ENCODE measurements at places on chromosomes 6 and 20.

- DNase-seq = no peak
Observed at GRCh38 chr20:42336576-42336975, 718.4 kb upstream of the CHD6 start.

GRCh38 chr6:143229400-143229799 is 168.7 kb downstream of the AIG1 start:
- no peak for DNase-seq

- no peak for DNase-seq
Observed at GRCh38 chr6:126048635-126049034, 62.3 kb downstream of the TRMT11 start.

DNA sequence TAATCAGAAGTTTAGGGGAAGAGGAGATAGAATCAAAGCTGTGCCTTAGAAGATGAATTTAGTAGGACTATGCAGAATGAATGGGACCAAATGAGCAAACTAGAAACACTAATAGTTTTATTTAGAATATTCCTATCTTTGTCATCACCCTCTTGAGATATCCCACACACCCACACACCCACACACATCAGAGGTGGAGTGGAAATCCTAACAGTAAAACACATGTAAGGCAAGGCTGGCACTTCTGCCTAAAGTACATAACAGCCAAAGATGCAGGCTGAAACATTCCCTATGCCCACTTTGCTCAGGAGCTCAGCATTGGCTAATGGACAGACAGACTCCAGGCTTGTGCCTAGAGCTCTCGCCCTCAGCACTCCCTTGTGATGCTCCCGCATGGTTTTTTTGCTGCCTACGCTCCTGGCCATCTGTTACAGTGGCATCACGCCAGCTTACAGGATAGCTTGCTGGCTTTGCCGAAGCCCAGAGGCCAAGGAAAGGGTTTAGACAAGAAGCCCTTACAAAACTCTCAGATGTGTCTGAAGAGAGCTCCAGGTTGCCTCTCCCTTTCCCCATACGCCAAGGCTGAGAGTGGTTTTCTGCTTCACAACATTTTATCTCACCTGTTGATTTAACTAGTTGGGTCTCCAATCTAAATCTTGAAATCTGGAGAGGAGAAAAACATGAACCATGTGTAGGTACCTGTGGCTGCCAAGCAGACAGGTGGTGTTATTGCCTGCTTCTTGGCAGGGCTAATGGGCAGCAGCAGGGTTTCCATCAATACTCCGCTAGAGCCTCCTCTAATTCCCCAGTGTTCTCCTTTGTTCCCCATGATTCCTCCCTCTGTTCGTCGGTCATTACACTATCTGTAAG is 282.6 kb upstream of the ID4 start:
- no peak for DNase-seq

GRCh38 chr20:33825340-33826269 is 14.5 kb downstream of the CHMP4B start:
- no peak for DNase-seq

GRCh38 chr6:55260181-55260580 is 67.1 kb upstream of the GFRAL start:
- no peak for DNase-seq

DNA sequence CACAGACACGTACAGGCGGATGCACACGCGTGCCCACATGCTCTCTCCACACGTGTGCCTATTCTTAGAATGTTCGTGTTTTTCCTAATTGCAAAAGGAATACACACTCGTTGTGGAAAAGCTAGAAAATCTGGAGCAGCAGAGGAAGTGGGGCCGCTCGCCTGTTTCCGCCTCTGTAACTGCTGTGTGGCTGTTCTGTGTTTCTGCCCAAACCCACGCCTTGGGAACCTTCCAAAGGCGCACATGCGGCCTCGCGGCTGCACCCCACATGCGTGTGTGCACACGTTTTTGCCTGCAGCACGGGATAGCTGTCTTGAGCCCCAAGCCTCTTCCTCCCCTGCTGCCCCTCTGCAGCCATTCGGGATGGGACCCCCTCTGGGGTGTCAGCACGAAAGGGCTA is 12.2 kb downstream of the SLC17A9 start:
- no peak for DNase-seq

- DNase-seq = no peak
Observed at GRCh38 chr6:153207617-153208016, 76.5 kb upstream of the RGS17 start.

DNA sequence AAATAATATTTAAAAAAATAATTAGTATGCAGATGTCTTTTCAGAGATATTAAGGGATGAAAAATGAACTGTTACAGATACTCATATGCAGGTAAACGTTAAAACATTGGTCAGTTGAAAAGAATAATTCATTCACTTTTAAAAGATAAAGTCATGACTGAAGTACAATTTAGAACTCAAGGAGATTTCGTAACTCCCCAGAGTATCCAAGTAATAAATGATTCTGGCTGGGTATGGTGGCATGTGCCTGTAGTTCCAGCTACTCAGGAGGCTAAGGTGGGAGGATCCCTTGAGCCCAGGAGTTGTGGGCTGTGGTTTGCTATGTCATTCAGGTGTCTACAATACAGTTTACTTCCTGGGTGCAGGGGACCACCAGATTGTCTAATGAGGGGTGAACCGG is 122.3 kb upstream of the TMEM181 start:
- no peak for DNase-seq

DNA sequence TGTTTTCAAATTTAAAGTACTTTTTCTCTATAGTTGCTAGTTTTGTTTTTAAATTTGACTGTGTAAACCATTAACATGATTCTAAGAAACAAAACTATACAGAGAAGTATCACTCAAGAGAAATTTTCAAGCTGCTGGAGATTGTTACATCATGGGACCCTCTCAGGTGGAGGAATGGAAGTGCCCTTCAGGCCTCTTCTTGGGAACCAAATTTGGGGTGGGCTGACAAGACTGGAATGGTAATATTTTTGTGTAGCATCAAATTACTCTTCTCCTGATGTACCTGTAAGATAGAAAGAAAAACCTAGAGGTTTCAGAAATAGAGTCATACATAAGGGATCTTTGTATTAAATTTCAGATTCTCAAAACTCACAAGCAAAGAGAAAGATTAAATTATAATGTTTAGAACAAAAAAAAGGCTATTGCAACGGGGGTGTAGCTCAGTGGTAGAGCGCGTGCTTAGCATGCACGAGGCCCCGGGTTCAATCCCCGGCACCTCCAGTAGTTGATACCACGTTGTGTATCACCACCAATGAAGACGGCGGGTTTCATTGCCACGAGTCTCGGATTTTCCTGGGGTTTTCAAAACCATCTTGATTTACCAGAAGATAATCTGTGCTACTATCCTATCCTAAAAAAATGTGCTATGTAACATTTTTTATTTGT is 193.7 kb downstream of the GPX5 start:
- no peak for DNase-seq

- no peak for DNase-seq
Observed at GRCh38 chr6:50128420-50129005, 78.8 kb upstream of the DEFB112 start.

- DNase-seq = no peak
Observed at GRCh38 chr20:25032478-25033264, 25.3 kb downstream of the ACSS1 start.

DNA sequence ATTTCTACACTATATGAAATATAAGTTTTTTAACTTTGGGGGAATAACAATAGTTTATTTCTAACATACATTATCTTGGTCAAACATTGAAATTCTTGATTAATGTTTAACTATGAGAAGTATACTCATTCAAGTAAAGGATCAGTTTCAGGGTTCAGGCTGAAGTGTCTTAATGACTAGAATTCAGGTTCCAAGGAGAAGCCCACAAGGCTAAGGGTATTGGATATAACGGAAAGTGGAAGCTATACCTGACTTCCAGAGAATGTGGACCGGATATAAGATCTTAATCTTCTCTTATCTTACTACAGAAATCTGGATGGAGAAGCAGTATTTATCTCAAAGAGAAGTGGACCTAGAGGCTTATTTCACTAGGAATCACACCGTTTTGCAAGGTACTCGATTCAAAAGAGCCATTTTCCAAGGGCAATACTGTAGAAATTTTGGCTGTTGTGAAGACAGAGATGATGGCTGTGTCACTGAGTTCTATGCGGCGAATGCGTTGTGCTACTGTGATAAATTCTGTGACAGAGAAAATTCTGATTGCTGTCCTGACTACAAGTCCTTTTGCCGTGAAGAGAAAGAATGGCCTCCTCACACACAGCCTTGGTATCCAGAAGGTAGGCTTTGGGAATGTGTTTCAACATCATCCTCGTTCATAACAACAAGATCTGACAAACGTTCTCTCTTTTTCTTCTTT is at the start of gene TINAG:
TINAG (plus strand) TSS at position 153 of the 697 bp plus-strand sequence; CDS start at position 263, 110 bp downstream.
- no peak for DNase-seq

DNA sequence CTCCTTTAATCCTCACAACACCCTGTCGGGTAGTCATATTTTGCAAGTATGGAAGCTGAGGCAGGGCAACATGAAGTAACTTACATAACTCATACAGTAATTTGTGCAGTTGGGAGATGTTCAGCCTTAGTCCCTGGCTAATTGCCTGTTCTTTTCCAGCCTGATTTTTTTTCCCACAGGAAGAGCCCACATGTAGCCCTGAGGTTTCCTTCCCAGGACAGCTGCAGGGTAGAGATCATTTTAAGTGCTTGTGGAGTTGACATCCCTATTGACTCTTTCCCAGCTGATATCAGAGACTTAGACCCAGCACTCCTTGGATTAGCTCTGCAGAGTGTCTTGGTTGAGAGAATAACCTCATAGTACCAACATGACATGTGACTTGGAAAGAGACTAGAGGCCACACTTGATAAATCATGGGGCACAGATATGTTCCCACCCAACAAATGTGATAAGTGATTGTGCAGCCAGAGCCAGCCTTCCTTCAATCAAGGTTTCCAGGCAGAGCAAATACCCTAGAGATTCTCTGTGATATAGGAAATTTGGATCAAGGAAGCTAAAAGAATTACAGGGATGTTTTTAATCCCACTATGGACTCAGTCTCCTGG is 5.0 kb upstream of the BTN2A1 start:
- DNase-seq = no peak

DNA sequence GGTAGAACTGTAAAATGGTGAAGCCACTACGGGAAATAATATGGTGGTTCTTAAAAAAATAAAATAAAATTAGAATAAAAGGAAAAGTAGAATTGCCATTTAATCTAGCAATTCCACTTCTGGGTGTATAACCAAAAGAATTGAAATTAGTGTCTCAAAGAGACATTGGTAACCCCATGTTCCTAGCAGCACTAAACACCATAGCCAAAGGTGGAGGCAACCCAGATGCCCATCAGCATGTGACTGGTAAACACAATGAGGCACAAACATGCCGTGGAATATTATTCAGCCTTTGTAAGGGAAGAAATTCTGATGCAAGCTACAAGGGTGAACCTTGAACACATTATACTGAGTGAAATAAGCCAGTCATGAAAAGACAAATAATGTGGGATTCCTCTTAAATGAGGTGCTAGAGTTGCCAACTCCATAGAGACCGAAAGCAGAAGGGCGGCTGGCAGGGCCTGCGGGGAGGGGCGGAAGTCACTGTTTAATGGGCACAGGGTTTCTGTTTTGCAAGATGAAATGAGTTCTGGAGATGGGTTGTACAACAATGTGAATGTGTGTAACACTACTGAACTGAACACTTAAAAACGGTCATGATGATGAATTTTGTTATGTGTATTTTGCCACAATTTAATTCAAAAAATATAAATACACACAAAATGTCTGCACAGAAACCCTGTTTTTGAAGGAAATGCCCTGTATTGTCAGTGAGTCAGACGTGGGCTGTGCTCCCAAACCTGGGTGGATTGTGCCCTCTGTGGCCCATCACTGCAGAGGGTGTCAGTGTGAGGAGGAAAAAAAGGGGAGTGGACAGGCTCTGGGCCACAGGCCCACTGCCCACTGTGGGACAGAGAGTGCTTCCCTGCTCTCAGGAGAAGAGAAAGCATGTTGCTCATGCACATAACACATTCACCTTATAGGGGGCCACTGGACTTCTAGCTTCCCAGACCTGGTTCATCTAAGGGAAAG is 49.6 kb upstream of the CD93 start:
- DNase-seq = no peak

DNA sequence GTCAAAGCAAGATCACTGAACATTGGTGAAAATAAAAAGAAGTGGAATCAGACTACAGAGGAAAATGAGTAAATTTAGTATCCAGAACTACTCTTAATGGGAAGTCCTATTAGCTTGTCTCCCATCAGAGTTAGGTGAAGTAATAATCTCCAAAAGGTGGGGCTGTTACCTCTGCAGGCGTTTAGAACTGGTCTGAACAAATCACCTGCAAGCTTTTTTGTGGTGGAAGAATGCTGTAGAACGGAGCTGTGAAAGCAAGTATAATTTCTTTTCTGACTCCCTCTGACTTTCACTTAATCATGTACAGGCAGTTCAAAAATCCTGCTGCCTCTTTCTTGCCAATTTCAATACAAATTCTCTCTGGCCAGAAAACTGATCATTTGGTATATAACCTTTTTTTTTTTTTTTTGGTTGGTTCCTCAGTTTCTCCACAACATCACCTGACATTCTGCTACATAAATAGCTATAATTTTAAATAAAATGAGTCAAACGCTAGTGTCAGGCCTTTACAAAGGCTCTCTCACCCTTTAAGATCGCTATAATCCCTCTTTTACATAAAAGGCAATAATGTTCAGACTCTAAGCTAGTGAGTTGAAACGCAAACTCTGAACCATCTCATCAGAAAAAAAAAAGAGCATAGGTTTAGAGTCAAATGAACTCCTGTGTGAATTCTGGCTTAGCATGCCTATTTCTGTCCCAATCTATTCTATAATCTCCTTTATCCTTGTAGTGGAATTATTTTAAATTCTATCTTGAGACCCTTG is 38.8 kb downstream of the CITED2 start:
- no peak for DNase-seq

DNA sequence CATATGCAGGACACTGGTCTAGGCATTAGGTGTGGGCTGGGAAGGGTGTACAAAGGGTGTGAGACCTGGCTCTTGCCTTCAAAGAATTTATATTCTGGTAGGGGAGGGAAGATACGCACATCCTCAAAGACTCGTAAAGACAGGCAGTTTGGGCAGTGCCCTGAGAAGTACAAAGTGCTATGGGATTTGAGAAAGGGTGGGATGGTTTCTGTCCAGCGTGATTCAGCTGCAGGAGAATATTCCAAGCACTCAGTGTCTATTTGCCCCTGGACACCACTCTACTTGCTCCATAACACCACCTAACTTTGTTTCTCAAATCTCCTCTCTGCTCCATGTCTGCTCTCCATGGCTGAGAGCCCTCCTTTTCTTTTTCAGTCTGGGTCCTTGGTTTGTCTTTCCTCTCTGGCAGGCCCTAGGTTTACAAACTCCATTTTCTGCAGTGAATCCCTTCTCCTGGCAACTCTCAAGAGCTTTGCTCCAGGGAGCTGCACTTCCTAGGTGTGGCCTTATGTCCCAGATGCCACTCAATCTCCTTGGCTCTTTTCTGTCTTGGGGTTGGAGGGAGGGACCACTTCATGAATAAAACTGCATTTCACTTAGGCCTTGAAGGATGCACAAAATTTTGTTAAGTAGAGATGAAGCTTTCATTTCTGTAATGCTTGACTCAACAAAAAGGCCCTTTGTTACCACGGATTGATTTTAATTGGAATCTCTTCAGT is 310.4 kb downstream of the CLIC5 start:
- DNase-seq = no peak

GRCh38 chr6:105212587-105212986 is 32.8 kb upstream of the POPDC3 start:
- no peak for DNase-seq

Measured in esophagus squamous epithelium (tissue), 5 donors.